Head of caudate nucleus (tissue), 42 donors: ENCODE measurements at places on chromosomes 2 and 18.

GRCh38 chr2:177606636-177607035 lies 214.1 kb downstream of the AGPS start:
- no peak for DNase-seq

DNA sequence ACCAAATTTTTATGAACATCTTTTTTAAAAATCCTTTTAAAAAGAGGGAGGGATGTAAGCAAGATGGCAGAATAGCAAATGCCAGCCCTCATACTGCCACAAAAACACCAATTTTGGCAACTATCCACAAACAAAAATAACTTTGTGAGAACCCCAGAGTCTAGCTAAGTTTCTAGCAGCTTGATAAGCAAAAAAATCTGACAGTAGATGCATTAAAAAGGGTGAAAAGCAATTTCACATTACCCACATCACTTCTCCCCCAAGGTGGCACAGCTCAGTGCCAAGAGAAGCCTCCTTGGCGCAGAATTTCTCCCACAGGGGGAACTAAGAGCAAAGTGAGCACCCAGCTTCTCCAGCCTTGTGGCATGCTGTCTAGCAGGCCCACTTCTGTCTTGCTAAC lies 74.6 kb downstream of the L3MBTL4 start:
- DNase-seq: no peak

- no peak for DNase-seq
Measured at GRCh38 chr2:216081012-216081411, 597 bp downstream of the PECR start.

DNA sequence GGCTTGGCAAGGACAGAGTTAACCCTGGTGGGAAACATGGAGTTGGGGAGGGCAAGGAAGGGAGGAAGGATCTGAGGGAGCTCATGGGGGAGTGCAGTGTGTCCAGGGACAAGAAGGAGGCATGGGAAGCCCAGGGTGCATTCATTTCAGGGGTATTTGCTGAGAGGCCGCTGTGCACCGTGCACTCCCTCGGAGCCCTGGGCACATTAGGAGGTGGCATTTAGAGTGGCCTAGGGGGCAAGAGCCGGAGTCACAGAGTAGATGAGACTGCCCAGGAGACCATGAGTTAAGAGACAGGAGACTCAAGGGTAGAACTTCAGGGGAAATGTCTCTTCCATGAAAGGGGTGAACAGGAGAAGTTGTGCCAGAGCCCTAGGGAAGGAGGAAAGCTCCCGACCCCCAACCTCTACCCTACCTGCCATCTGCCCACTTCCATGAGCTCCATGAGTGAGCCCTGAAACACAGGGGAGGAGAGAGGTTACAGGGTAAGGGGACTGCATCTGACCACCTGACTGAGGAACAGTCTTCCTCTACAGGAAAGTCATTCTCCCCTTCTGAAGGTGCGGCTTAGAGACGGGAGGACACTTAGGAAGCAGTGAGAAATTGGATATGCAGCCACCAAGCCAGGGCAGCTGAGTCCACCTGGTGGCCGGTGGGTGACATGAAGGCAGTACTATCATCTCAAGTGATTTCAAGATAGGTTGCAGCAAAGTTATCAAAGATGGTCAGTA lies 58.5 kb upstream of the COPS8 start:
- peak; percentile 68 for DNase-seq

DNA sequence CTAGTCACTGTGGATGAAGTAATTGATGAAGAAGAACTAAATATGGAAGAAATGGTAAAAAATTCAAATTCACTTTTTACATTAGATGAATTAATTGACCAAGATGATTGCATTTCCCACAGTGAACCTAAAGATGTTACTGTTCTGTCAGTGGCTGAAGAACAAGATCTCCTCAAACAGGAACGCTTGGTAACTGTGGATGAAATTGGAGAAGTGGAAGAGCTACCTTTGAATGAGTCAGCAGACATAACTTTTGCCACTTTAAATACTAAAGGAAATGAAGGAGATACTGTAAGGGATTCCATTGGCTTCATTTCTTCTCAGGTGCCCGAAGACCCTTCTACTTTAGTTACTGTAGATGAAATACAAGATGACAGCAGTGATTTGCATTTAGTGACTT lies 26.6 kb upstream of the DYSF start:
- DNase-seq: no peak

DNA sequence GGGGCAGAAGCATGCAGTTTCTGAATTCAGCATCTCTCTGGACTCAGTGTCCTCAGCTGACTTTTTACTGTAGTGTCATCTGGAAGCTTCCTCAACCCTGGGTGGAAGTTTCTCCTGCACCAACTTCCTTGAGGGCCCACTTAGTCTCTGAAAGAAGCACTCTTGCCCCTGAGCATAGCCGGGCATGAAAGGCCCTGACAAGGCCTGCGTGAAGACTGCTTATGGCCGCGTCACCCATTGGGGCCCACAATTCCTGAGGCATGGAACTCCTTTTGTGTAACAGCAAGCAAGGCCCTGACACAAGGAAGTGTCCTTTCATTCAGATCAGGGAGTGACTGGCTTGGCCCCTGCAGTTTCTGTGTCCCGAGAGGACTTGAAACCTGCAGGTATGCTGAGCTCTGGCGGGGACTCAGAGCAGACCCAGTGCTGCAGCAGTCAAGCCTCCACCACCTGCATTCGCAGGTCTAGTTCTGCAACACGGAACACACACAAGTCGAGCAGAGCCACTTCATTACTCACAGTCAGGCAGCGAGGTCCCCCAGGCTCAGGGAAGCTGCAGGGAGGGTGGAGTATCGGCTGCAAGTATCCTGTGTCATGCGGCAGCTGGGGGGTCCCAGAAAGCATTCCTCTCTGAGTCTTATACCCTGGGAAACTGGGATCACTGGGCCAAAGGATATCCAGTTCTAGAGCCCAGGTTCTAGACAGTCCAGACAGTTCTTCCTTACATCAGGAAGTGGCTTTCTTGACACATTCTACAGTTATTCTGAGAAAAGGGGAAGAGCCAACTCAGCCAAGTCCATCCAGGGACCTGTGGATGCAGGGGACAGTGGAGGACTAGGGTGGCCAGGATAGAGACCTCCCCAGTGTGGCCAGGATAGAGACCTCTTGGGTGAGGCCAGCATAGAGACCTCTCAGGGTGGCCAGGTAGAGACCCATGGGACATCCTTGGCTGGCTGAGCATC lies 35.6 kb upstream of the PRLH start:
- no peak for DNase-seq

- no peak for DNase-seq
Measured at GRCh38 chr2:29223851-29224692, 108.9 kb downstream of the CLIP4 start.

- DNase-seq: no peak
Measured at GRCh38 chr2:98896416-98896815, 39.6 kb downstream of the CRACDL start.

- no peak for DNase-seq
Measured at GRCh38 chr2:196384729-196385128, 213.4 kb upstream of the STK17B start.

DNA sequence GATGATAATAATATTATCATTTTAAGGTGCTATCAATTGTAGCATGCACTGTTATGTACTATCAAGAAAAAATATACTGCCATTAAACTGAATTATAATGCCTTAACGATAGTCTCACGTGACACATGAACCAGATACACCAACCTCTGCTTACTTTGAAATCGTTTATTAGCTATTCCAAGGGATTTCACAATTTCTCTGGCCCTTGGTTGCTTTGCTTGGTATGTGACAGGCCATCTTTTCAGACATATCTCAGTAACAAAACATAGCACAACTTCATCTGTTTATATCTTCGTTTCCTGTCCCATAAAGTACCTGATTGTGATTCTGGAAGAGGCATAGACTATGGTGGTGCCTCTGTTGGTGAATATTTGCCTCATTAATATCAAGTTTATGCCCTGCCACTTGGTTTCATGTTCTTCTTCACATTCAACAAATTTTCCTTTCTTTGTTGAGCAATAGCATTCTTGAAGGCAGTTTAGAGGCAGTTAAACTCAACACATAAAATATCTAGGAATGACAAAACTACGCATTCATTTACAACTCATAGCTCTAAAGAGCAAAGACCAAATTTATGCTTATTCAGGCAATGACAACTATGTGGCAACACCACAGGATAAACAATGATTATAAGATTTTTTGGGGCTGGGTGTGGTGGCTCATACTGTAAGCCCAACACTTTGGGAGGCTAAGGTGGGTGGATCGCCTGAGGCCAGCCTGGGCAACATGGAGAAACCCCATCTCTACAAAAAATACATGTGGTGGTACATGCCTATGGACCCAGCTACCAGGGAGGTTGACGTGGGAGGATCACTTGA lies 84.3 kb downstream of the MCFD2 start:
- DNase-seq: no peak

GRCh38 chr2:62427146-62427545 lies 78.8 kb downstream of the TMEM17 start:
- no peak for DNase-seq

DNA sequence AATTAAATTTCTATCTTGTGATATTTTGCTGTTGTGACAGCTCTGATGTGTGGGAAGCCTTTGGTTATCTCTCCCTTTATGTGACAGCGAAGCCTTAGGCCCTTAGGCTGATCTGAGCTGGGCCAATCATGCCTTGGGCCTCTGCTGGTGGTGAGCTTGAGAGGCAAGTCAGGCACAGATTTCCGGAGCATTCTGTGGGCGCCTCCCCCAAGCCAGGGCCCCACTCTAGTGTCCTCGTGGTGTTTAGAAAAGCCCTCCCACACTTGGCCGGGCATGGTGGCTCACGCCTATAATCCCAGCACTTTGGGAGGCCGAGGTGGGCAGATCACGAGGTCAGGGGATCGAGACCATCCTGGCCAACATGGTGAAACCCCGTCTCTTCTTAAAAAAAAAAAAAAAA lies 239.8 kb downstream of the SH3RF3 start:
- no peak for DNase-seq

- no peak for DNase-seq
Measured at GRCh38 chr18:74582642-74583041, 15.0 kb upstream of the ZNF407 start.

DNA sequence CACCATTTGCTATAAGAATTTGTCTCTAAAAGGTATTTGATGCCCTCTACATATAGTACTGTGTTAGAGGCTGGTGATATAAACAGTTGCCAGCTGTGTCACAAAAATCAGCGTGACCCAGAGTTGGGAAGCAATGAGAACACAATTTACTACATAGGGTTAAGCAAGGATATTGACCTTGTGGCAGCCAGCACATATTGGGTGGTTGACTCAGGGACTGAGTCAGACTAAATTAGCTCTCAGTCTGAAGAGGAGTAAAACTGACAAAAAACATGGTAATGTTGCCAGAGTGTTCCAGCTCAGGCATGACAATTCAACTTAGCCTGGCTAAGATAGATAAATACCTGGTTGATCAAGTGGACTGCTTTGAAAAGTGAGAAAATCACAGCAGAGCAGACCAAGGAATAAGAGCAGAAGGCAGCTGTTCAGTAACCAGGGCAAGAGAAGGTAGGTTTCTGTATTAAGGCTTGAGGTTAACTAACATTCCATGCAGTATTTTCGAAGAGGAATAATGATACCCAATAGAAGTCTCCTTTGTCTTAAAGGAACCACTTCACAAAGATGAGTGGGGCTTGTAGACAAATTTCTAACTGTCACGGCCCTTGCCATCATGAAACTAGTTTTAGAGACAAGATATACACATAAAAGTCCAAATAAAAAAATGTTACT lies 108.2 kb upstream of the ERBB4 start:
- DNase-seq: no peak

DNA sequence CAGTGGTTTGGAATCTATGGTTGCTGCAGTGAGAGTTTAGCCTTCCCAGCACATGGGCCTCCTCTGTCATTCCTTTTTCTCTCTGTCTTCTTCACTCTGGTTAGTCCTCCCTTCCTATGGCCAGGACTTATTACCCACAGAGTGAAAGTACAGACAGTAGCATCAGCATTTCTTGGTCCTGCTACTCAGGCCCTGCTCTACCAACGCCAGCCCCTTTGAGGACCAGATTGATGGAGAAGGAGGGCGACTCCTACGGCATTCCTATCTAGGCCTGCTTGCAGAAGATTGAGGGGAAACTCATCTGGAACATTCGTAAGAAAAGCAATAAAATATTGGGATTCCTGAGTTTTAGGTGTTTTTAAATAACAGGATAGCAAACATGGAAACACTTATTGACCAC lies 43.5 kb downstream of the BMP10 start:
- no peak for DNase-seq

DNA sequence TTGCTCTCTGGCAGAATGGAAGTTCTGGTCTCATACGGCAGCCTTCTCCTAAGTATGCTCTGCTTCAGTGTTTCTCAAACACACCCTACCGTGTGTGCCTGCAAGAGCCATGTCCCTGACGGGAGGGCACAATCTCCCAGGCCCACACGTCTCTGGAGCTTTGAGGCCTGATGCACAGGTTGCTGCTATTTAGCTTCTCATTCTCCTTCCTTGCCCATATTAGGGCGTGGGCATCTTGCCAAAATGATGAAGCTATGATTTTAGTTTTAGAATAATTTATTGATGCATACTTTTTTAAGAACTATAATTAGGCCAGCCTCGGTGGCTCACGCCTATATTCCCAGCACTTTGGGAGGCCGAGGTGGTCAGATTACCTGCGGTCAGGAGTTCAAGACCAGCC lies 107.9 kb downstream of the RNF144A start:
- peak; percentile 36 for DNase-seq

- peak; percentile 41 for DNase-seq
Measured at GRCh38 chr2:240468303-240469238, 33.1 kb downstream of the GPC1 start.

- DNase-seq: no peak
Measured at GRCh38 chr2:203708846-203709396, 2.5 kb downstream of the CD28 start.

DNA sequence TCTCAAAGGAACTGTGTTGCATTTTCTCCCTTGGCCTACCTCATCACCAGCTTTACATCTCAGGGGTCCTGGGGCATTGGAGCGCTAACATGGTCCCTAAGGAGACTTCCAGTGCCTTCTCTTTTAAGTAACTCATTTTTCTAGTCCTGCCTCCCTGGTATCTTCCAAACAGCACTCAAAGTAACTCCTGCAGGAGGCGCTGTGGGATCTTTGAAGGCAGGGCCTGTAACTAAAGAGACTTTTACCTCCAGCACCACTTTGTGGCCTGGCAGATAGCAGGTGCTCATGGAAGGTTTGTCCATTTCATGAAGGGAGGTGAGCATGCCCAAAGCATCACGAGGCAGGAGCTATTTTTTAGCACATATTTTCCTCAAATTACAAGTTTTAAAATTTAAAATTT lies 411.0 kb upstream of the GYPC start:
- peak; percentile 11 for DNase-seq

- DNase-seq: no peak
Measured at GRCh38 chr2:208360259-208361076, 46.1 kb upstream of the PTH2R start.

GRCh38 chr2:233676046-233676445 lies 4.3 kb downstream of the UGT1A9 start:
- DNase-seq: no peak

DNA sequence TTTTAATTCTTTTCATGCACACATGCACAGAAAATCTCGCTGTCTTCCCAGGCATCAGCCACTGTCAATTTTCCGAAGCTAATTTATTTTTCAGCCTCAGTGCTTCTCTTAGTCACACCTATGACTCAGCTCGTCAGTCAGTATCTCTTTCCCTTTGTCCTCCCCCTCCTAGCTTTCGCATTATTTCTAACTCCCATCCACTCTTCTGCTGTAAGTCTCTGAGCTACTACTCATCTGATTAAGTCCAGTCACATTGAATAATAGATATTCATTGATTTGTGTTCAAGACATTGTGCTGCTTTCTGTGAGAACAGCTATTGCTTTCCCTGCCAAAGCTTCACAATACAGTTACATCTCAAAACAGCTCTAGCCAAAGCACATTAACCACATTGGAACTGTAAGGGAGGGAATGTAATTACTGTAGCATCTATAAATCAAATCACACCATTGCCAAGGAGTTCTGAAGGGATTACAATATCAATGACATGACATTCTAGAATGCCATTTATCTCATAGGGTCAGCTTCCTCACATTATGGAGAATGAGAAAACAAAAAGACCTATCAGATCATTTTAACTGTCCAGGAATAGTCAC lies 89.4 kb downstream of the SCN3A start:
- DNase-seq: peak; percentile 46
